Esophagus squamous epithelium (tissue), 5 donors: ENCODE measurements at places on chromosomes 6 and 20.

DNA sequence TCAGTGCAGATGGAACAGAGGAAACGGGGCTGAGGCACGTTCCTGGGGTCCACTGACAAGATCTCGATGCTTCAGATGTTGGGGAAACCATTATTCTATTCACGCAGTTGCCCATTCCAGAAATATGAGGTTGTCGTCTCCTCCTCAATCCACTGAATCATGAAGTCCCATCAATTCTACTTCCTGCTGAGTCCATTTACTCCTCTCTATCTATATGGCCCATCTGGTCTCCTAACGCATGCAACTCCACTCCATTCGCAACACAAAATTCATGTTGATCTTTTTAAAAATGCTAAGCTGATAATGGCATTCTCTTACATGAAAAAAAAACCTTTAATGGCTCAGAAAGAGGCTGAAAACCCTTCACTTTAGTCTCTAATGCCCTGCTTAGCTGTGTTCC, 37.5 kb downstream of the MAP3K5 start:
- no peak for DNase-seq

- DNase-seq, result no peak
Measured at GRCh38 chr6:157314705-157315321, 8.5 kb downstream of the TMEM242 start.

GRCh38 chr6:15255481-15255880, 9.6 kb downstream of the JARID2 start:
- no peak for DNase-seq

DNA sequence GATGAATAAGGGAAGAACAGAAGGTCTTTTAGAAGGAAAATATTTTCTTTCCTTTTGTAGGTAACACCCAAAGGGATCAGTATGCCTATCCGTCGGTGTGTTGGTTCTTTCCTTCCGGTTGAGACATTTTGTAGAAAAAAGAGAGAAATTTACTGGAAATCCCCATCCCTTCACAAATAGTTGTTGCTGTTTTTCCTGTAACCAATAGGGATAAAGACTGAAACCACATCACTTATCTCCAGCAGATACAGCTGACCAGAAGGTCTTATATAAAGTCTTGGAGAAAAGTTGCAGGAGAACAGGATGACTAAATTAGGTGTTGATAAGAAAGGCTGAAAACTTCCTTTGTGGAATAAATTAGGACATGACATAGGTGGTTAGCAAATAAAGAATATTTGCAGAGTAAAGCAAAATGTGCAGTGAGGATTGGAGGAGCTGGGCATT, 14.8 kb upstream of the HLA-DRB1 start:
- no peak for DNase-seq
